ENCODE measurements at places on chromosomes 1 and 21. TPM values are rescaled to one million over a fixed set of nuclear protein-coding genes. Genes with fewer than 3 reads are reported as not detected.

Gene F13B
- total RNA-seq, result not detected

Gene EXO1
- 67.1 TPM for total RNA-seq

Gene FCRL5
- not detected for total RNA-seq

Gene CHRNB2
- total RNA-seq, result 1.0 TPM

Gene SLC45A1
- total RNA-seq, result 0.06 TPM

Gene GNG12
- total RNA-seq, result 209 TPM

Gene SHISAL2A
- total RNA-seq, result not detected

Gene TFF2
- total RNA-seq, result not detected

DNA sequence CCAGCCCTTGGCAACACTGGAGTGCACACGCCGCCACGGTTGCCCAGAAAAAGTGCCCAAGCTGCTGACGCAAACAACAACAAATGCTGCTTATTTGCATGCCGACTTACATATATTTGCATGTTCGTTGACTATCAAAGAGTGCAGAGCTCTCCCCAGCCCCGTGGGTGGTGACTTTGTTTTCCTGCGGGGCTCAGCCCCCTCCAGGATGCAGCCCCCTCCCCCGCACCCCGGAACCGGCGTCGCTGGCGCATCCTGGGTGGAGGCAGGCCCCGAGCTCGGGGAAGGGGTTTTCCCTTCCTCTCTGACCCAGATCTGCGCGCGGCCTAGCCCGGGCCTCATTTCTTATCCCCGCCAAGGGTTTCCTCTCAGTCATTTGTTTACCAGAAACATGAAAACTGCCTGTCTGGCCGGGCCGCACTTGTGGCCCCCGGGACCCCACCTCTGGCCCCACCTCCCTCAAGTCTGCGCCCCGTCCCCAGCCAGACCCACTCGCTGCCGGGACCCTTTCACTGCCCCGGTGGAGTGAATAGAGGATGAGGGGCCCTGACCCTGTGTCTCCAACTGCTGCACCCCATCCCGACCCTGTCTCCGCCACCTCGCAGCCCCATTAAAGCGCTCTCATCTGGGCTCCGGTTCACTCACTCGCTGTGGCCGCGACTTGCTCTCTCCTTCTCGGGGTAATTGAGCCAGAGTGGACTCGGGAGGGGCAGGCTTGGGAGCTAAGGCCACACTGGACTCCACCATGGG is 5.5 kb downstream of the TNFRSF25 start:
- no peak for DNase-seq

- peak; percentile 84 for DNase-seq
Observed at GRCh38 chr1:145918144-145918991, at the start of gene PEX11B. Gene PEX11B, minus strand, starts transcription at chr1:145918717. Its CDS starts 29 bp downstream, at chr1:145918688.

- DNase-seq, result peak; percentile 8
Observed at GRCh38 chr1:169809370-169810095, 14.8 kb upstream of the METTL18 start.

- no peak for DNase-seq
Observed at GRCh38 chr1:93093332-93094006, 14.4 kb downstream of the MTF2 start.

DNA sequence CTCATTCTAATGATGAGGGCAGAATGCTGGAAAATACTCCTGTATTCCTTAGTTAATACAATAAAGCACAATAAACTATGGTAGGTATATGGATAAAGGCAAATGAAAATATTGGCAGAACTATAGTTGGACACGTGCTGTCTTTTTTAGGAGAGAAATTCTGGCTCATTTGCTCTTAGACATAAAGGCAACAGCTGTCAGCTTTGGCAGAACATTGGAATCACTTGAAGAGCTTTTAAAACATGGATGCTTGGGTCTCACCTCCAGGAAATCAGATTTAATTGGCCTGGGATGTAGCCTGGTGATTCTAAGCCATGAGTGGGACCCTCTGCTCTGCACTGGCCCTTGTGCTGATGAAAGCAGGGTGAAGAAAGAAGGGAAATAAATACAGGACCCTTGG is 9.9 kb downstream of the CRP start:
- no peak for DNase-seq

GRCh38 chr1:31617218-31617915 is at the start of gene HCRTR1:
Gene HCRTR1, plus strand, starts transcription at chr1:31617689. Its CDS starts 1,504 bp downstream, at chr1:31619193.
- DNase-seq, result no peak

DNA sequence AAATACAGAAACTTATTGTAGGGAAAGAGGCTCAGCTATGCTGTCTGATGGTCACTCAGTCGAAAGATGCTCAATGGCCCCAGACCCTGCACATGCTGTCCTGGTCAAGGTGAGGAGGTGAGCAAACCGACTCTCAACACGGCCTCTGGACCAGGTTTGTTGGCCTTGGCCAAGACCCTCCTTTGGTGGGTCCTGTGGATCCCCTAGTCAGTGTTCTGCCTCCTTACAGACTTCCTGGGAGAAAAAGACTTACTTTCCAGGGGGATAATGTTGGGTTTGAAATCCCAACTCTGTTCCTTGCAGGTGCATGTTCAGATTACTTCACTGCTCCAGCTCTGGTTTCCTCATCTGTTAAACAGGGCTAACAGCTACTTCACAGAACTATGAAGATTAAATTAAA is 53.8 kb downstream of the FAM78B start:
- no peak for DNase-seq

DNA sequence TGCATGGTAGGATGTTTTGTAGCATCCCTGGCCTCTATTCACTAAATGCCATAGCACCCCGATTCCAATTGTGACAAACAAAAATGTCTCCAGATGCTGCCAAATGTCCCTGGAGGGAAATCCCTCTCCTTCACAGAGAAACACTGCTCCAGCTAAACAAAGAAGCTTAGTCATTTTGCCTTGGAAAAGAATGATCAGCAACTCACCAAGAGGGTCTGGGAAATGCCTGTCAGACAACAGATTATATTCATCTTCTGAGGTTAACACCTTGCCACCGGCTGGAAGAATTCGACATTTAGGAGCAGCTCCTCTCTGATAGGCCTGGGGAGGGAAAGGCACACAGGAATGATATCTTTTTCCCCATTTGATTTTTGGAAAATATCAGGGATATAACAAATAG is 84.4 kb downstream of the NIBAN1 start:
- DNase-seq, result peak; percentile 19

DNA sequence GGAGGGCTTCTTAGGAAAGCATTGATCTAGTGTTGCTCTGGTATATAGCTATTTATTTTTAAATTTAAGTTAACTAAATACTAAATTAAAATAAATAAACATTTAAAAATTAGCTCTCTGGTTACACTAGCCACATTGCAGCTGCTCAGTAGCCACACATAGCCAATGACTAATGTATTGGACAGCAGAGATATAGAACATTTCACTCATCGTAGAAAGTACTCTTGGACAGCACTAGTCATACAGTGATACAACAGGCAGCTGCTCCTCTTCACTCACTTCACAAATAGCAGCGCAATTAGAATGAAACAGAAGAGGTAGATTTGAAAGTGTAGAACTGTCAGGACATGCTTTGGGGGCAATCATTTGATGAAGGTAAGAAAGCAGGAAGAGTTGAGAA is 245.4 kb downstream of the PBX1 start:
- no peak for DNase-seq

- DNase-seq, result peak; percentile 68
Observed at GRCh38 chr1:6860401-6860800, 75.1 kb downstream of the CAMTA1 start.

- no peak for DNase-seq
Observed at GRCh38 chr1:182051938-182052337, 9.6 kb downstream of the ZNF648 start.

GRCh38 chr1:29541631-29542030 is 305.3 kb downstream of the PTPRU start:
- DNase-seq, result no peak

DNA sequence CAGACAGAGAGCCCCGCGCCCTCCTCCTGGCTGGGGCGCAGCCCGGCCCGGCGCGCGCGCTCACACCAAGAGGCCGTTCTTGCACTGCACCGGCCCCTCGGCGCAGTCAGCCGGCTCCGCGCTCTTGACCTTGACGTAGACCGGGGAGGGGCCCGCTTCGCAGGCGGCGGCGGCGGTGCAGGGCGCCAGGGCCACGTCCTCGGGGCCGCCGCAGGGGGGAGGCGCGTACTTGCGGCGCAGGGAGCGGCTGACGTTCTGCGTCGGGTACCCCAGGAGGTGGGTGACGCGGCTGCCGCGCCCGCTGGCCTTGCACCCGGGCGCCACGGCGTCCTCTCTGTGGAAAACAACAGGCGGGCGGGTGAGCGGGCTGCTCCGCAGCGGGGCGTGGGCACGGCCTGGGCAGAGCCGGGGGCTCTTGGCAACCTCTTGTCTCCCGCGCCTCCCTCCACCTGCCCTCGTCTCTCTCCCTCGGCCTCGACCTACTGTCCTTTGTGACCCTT is 7.7 kb downstream of the VSIG8 start:
- peak; percentile 87 for DNase-seq

DNA sequence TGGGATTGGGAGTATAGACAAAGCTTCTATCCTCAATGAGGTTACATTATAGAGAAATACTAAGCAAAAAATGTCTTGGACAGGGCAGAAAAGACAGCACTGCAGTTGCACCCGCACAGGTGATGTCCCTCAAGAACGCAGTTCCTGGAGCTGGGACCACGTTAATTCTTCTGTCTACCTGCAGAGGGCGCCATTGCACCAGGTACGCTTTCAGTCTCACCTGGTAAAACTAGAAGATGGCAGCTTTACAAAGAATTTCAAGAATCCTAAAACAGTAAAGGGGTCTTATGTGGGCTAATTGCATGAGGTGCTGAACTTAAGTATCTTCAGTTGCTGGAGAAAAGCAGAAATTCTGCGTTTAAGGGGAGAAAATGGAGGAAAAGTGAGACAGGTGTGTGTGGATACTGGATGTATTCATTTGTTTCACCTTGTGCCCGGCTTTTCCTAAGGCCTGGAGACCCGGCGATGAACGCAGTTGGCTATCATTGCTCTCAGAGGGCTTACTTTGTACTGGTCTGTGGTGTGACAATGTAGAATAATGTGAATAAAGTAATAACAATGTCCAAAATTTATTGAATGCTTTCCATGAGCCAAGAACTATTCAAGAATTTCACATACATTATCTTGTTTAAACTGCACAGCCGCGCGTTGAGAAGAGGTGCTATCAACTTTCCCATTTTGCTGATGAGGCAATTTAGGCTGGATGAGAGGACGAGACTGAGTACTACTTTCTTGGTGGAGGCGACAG is 276.3 kb upstream of the GREM2 start:
- DNase-seq, result peak; percentile 61

DNA sequence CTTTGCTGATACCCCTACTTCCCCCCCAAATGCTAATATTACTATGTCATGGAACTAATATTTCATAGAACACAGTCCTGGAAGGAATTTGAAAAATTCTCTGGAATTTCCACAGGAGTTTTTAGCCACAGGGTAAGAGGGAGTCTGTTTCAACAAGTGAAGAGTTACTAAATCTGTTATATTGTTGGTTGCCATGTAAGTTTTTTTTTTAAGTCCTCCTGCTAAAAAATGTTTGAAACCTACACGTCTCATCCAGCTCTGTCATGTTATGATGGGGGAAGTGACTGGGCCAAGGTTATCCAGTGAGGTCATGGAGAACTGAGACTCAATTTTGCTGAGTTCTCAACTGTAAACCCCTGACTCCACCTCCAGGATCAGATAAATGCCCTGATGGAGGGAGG is 60.8 kb upstream of the USP24 start:
- DNase-seq, result no peak

DNA sequence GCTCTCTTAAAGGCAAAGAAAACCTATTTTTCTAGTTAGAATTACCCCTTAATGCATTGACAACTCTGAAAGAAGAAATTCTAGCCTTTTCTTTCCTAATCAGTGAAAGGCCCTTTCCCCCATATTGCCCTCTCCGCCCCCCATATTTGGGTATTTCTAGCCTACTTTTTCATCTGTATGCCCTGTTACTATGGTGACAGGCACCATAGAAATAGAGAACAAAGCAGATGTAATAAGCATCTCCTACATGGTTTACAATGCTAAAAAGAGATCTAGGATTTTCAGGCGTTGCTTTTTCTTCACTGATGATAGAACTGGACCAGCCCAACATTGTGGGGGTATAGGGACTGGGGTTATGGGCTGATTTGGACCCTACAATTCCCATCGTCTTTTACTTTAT is 14.5 kb downstream of the LRRC8B start:
- no peak for DNase-seq

GRCh38 chr1:197429372-197429771 is 161.3 kb downstream of the CRB1 start:
- no peak for DNase-seq

DNA sequence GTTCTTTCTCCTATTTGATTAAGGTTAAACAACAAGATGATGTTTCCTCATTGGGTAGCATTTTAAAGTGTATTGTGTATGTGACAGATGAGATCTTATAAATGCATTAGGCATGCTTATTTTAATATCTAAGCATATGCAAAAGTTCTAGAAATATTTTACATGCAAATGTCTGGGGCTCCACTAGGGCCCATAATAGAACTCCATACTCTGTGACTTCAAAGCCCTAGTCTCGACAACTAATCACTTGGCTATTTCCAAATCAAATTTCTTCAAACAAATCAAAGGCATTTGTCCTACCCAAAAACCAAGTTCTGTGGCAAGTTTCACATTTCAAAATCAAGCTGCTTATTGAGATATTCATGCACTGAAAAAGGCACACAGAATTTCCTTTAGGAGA is 385.6 kb upstream of the ST6GALNAC5 start:
- no peak for DNase-seq

DNA sequence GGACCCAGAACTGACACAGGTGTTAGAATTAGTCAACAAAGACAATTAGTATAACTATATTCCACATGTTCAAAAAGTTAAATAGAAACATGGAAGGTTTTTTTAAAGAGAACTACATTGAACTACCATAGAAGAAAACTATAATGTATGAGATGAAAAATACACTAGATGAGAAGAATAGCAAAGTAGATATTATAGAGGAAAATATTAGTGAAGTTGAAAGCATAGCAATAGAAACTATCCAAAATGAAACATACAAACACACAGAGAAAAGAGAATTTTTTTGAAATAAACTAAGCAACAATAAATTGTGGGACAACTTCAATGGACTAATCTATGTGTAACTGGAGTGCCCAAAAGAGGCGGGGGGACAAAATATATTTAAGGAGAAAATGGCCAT is 8.0 kb upstream of the HEATR1 start:
- DNase-seq, result no peak

Data from Daoy (cell line).